ENCODE measurements at places on chromosomes 3 and 15. TPM values are rescaled to one million over a fixed set of nuclear protein-coding genes. Genes with fewer than 3 reads are reported as not detected.

LMAN1L gene
- total RNA-seq: not detected

KCNMB2 gene
- total RNA-seq: 0.92 TPM

TTLL13 gene
- total RNA-seq: 0.13 TPM

CDHR4 gene
- not detected for total RNA-seq

PTPRG gene
- total RNA-seq: 98.5 TPM

SLC28A1 gene
- total RNA-seq: not detected

ANKRD63 gene
- 2.1 TPM for total RNA-seq

CYP8B1 gene
- not detected for total RNA-seq

TFG gene
- 147 TPM for total RNA-seq

FANCD2 gene
- total RNA-seq: 7.9 TPM

GOLGA6L22 gene
- total RNA-seq: not detected

HTR3E gene
- total RNA-seq: not detected

DNASE1L3 gene
- 5.7 TPM for total RNA-seq

GPD1L gene
- 76.9 TPM for total RNA-seq

CEMIP gene
- 1.7 TPM for total RNA-seq

CCDC39 gene
- total RNA-seq: not detected

CCR2 gene
- 1.6 TPM for total RNA-seq

UNC13C gene
- total RNA-seq: 10.6 TPM

SUSD5 gene
- 3.0 TPM for total RNA-seq

MEF2A gene
- 155 TPM for total RNA-seq

CCR5 gene
- total RNA-seq: 0.40 TPM

AGTR1 gene
- 19.5 TPM for total RNA-seq

SIDT1 gene
- total RNA-seq: 2.6 TPM

MUSTN1 gene
- total RNA-seq: 6.9 TPM

VGLL3 gene
- total RNA-seq: 3.0 TPM

UBP1 gene
- 108 TPM for total RNA-seq

SLITRK3 gene
- total RNA-seq: 1.9 TPM

NISCH gene
- total RNA-seq: 88.2 TPM

DUT gene
- total RNA-seq: 194 TPM

CTXND1 gene
- total RNA-seq: not detected

NGLY1 gene
- total RNA-seq: 41.8 TPM

SLC2A2 gene
- not detected for total RNA-seq

GRM2 gene
- total RNA-seq: not detected

BHLHE40 gene
- 22.4 TPM for total RNA-seq

KCNAB1 gene
- total RNA-seq: 19.3 TPM

ACTC1 gene
- total RNA-seq: 1.1 TPM

SERINC4 gene
- total RNA-seq: not detected
